ENCODE measurements at places on chromosomes 12 and 14.

DNA sequence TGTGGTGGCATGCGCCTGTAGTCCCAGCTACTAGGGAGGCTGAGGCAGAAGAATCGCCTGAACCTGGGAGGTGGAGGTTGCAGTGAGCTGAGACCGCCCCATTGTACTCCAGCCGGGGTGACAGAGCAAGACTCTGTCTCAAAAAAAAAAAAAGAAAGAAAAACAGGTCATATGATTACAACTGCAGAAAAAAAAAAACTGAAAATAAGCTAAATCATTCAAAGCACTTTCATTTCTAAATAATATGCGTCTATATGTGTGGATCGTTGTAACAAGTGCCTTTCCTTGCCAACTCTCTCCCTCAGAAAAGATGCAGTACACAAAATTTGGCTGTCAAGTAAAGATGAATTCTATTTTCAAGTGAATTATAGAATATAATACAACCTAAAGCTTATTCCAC lies 42.4 kb downstream of the ATXN2 start:
- no peak for DNase-seq

DNA sequence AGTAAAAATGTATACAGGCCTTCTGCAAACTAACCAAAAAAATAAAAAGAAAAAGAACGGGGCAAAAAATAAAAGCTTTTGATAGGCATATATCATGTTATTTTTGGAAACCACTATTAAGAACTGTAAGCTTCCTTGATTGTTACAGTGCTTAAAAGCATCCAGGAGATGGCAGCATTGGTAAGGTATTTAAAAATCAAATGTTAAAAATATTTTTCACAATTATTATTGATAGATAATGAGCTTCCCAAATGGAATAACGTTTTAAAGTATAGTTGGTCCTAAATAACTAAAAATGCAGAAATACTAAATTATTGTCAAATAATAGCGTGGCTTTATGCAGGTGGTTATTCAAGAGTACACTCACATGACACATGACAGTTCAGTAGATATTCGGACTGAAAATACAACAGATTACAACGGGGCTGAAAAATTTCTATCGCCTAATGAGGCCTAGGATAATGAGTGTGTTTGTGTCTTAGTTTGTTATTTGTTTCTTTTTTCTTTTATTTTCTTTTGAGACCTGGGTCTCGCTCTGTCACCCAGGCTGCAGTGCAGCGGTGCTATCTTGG lies 127.2 kb upstream of the ATF7IP start:
- no peak for DNase-seq

DNA sequence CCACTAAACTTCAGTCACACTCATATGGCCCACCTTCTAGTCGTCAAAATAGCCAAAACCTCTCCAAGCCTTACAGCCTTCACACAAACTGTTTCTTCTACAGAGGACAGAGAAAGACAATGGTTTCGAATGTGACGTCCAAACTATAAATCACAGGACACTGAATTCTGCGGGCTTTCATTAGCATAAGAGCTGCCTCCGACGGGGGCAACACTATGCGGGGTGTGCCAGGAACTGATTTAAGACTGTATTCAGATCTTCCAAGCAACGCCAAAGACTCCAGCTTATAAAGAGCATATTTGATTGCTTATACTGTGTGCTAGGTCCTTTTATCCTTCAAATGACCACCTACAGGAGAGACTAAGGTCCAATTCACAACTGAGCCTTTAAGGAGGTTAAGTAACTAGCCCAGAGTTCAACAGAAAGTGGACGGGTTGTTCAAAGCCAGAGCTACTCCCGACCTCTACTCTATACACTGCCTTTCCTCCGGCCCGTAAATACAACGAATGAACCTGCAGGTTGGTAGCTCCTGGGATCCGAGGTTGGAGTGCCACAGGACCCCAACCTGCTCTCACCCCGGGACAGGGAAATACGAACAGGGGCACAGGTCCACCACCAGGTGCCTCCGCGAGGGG lies 575 bp downstream of the L2HGDH start:
- no peak for DNase-seq

DNA sequence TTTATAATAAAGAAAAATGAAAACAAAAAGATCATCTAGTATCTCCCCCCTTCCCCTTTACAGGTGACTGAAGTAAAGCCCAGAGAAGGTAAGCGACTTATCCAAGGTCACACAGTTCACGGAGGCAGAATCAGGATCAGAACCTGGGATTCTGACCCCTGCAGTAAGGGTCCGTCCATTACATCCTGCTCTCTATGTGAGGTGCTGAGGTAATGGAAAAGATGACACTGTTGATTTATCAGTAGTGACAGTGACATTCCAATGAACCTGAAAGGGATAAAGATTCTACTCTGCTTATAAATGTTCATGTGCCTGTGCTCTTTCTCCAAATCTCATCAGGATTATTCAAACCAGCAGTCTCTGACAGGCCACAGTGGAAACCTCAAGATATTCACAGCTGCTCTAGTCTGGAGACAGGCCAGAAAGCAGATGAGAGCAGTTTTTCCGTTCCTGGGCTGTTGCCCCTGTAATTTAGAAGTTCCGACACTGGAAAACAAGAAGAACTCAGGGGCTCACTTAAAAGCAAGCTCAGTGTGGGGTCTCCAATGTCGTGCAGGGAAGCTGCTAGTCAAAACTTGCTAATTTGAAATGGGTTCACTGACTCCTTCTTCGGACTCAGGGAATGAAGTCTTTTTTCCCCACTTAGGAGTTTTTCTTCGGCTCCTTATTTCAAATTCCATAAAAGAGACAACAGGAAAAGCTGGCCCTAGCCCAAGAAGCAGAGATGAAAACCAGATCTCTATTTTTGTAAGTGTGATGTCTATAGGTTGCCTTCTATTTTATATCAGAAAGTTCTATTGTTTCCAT lies 131.8 kb upstream of the EEA1 start:
- DNase-seq = no peak

DNA sequence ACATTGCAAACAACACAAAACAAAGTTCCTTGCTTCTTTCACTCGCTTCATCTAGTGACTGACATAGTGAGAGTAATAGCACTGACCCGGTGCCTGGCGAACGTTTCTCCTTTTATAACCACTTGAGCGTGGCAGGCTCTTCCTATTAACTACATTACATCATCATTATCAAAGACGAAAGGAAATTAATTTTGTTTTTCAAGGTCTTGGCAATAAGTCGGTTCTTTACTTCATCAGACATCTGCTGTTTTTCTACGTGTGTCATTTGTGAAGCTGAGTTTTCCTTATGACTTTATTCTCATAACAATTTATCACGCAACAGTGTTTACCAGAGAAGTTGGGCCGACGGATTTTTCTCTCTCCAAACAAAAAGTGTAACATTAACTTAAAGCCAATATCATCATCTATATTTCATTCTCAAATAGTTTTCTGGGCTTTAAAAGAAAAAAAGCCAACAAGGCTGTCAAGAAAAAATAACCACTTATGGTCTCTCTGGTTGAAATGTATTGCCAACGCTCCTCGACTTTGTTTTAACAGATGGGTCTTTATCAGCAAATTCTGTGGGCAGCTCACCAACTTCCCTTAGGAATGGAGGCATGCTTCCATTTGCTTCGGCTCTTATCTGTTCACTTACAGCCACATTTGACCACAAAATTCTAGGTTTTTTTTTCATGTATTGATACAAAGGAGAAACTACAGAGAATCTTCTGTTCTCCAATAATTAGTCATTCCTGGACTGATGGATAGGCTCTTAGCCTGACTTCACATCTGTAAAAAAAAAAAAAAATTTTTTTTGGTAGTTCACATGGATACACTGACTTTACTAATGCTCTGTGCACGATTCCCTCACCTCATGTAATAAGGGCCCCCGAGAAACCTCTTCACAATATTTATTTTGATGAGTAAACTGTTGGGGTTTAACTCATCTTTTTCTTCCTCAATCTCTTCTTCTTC lies 97.1 kb upstream of the CDKN3 start:
- DNase-seq = no peak

- DNase-seq = no peak
Measured at GRCh38 chr14:96795109-96795828, 1.9 kb upstream of the VRK1 start.

All from SIG-M5 (cell line).